Mesenteric fat pad (tissue), 1 donor: ENCODE measurements at places on chromosomes 11 and 22. TPM values are rescaled to one million over a fixed set of nuclear protein-coding genes. Genes with fewer than 3 reads are reported as not detected.

KRTAP5-9 gene
- not detected for total RNA-seq

ROM1 gene
- total RNA-seq, result 6.7 TPM

DNA sequence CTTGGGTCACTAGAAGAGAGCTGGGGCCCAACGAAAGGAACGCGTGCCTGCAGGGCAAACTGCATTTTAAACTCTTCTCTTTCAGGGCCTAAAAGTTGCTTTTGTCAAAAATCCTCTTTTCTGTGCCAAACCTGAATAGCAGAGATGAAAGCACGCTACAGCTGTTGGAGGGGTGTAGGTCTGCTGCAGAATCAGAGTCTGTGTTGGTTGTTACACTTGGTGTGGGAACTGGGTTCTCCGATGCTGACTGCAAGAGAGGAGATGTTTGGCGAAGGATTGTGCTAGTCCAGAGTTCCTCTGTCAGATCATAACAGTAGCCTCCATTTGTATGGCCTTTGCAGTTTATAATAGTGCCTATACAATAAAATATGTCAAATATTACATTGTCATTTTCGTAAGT lies 41.8 kb downstream of the BARX2 start:
- DNase-seq, result no peak

DNA sequence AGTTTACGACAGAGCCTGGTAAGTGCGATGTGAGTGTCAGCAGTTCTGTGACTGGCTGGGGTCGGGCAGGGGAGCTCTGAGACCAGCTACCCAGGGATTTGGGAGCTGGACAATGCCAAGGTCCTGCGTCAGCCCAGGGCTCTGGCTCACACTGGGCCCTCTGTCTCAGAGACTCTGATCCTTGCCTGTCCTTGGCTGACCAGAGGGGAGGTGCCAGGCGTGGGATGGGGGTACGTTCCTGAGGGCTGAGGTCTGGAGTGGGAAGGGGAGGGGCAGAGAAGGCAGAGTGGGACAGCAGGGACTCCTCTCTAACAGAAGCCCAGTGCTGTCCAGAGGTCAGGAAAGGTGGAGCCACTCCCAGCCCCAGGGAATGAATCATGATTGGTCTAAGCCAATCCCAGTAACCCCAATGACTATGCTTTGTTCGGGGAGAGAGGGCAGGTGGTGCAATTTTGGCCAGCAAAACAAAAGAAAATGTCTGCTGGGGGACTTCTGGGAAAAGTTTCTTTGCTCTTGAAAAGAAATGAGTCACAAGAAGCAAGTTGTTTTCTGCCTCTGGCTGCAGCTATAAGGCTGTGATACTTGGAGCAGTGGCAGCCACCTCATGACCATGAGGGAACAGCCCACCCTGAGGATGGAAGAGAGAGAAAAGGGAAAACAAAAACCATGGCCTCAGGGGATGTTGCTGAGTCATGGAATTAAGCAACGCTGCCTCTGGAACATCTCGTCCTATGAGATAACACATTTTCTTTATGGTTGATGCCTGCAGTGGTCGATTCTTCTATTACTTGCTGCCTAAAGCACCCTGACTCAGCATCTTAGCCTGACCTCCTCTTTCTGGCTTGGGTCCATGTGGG lies 108.3 kb downstream of the CHST1 start:
- no peak for DNase-seq

GRCh38 chr11:70775386-70776075 lies 377.2 kb downstream of the CTTN start:
- no peak for DNase-seq

GRCh38 chr11:84241343-84242131 lies 955.4 kb upstream of the CCDC90B start:
- DNase-seq, result no peak

SPDYC gene
- not detected for total RNA-seq

DNA sequence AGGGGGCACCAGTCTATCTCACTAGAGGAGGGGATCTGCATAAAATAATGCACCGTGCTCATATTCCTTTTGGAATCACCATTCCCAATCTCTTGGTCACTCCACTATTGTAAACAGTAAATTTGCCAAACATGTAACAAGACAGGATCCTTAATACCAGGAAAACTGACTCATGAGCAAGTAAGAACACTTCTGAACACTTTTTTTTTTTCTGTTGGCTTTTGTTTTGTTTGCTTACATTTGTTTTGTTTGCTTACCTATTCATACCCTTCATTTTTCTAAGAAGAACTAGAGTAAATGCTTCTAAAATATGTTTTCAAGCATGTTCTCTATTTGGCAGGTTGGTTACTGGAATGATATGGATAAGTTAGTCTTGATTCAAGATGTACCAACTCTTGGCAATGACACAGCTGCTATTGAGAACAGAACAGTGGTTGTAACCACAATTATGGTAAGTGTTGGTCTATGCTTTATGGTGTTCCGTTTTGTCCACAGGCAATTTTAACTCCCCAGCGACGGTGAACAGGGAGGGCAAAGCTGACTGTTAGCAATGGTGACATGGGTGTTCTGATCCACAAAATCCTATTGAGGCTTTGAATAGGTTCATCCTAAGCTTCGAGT lies 111.8 kb downstream of the MSANTD4 start:
- DNase-seq, result no peak

GRCh38 chr11:116275635-116276034 lies 497.2 kb downstream of the BUD13 start:
- no peak for DNase-seq

DNA sequence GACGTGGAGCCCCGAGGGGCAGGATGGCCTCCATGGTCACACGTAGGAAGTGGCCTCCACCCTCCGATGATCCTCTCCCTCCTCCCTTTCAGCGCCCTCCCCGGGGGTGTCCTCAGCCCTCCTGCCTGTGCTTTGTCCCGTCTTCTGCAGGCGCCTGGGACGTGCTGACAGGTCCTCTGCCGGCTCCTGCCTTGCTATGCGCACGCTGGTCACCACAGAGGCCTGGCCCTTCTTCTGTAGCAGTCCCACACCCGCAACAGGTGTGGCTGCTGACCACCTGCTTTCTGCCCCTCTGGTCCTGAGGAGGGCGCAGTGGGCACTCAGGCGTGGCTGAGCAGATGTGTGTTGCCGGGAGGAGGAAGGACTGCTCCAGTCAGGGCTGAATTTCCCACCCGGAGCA lies 27.7 kb upstream of the PPP6R3 start:
- no peak for DNase-seq

GRCh38 chr22:19065298-19065859 lies 56.8 kb downstream of the DGCR2 start:
- peak; percentile 72 for DNase-seq

DNA sequence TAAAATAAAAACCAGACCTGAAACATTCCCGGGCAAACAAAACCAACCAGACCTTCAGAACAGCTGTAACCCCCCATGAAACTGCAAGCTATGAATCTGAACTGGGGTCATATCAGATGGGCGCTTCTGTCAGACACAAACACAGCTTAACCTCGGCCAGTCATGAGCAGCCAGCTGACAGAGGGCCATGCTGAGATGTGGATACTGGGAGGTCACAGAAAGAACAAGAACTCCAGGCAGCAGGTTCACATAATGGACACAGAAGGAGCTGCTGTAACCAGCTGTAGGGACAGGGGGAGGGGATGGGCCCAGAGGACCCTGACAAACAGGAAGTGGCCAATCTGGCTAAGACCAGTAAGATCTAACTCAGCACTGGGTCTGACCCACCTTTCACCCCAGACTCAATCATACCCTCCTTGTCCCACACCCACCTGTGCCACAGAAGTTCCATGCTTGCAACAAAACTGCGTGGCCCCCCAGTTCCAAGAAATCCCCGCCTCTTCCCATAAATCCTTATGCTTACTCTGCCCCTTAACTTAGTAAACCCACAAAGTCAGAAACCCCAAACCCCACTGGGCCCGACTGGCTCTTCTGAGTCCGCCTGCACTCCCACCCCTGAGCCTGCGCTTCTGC lies 4.0 kb downstream of the APOL4 start:
- no peak for DNase-seq

FAM180B gene
- total RNA-seq, result 0.55 TPM

TRIM21 gene
- 18.4 TPM for total RNA-seq

- DNase-seq, result peak; percentile 67
These were observed 11.2 kb downstream of the TOM1 start for GRCh38 chr22:35310556-35311550.

DNA sequence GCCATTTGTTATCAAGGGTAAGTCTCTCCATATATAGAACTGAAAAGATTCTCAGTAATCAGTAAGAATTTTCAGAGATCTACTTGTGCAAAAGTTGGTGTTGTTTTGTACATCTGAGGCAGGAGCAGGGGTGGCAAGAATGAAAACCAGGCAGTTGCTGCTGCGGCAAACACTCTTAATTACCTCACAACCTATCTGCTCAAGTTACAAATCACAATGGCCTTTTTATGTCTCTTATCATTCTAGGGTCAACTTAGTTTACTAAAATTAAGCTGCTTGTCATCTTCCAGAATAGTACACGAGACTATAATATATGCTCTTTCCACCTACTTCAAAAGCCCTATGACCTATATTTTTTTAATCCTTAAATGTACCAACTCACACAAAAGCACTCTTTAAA lies 14.3 kb upstream of the FSHB start:
- no peak for DNase-seq

DNA sequence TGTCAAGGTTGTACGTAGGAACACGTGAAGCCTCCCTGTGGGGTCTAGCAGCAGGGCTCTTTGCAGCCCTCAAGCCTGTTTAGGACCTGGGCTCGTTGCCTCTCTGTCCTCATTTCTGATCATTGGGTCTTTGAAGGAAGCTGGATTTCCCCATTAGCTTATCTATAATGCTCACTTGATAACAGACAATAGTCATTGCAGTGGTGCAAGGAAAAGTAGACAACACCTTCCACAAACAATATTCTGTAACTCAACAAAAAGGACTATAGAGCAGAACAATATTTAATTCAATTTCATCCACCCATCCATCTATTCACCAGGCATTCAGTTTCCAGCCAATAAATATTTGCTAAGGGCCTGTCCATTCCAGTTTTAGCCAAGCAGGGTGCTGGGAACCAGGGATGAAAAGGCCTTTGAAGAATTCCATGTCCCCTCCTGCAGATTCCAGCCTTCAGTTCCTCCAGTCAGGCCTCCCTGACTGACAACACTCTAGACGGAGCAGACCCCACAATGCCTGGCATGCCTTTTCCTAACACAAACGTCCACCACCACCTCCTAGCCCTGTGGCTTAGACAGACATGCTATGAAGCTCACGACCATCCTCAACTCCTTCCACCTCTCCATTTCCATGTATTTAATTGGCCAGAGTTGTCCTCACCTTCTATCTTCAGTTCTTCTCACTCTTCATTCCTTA lies 12.7 kb upstream of the POLD3 start:
- no peak for DNase-seq

DNA sequence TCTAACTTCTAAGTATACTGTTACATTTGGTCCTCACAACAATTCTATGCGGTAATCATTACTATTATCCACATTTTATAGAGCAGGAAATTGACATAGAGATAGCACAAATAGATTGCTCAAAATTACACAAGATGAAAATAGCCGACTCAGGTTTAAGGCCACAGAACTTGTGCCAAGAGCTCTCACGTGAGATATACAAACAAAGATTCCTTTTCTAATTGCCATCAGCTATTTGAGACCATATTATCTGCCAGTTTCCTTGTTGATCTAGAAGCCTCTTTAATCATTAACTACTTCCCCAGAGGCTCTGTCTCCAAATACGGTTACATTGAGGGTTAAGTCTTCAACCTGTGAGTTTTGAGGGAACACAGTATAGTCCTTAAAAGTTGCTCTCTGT lies 61.0 kb upstream of the GLYATL1B start:
- DNase-seq, result no peak

GRCh38 chr22:17810570-17811116 lies 36.4 kb upstream of the BID start:
- no peak for DNase-seq

- DNase-seq, result no peak
These were observed 36.8 kb downstream of the OR10A6 start for GRCh38 chr11:7894251-7894650.
